Muscle of leg (tissue), 16 donors: ENCODE measurements at places on chromosomes 12 and 14.

- no peak for DNase-seq
Observed at GRCh38 chr14:92595267-92595666, 81.7 kb downstream of the RIN3 start.

- peak; percentile 44 for DNase-seq
Observed at GRCh38 chr14:76834241-76834661, 8.0 kb downstream of the LRRC74A start.

DNA sequence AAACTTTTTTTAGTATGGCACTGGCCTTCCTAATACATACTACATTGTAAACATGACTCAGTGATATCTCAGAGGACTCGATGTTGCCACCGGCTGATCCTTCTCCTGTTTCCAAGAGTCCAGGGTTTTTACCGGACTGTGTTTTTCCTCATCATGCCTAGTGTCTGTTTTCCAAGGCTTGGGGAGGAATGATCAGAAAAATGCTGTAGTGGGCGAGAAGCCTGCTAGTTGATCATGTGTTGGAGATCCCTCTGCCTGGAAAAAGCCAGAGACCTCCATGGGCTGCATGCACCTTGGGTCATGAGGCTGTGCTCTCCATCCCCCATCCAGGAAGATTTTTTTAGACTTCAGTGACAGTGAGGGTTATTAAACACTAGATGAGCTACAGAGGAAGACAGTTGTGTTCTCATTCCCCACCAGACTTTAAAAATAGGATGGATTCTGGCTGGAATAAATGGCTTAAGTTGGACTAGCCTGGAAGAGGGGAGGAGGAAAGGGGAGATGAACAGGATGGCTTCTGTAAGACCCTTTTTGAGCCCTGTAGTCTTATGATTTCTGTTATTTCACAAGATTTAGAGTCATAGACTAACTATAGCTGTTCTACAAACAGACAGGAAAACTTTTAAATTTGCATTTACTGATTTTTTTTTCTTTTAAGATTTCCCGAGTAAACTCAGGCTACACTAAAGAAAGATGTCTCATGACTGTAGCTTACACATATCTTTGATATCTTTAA lies 145.7 kb downstream of the SAMD4A start:
- DNase-seq: peak; percentile 84

DNA sequence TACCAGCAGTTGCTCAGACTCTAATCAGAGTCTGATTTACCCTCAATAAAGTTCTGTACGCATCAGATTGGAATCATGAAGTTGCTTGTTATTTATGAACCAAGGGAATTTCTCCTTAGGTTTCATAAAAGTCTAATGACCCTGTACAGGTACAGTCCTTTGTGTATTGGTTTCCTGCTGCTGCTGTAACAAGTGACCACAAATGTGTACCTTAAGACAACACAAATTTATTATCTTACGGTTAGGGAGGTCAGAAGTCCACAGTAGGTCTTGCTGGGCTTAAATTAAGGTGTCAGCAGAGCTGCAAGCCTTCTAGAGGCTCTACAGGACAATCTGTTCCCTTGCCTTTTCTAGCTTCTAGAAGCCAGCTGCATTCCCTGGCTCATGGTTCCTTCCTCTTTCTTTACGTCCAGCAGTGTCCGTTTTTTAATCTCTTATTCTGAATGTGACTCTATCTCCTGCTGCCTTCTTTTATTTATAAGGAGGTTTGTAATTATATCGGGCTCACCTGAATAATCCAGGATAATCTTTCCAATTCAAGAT lies 6.7 kb upstream of the DERA start:
- no peak for DNase-seq

DNA sequence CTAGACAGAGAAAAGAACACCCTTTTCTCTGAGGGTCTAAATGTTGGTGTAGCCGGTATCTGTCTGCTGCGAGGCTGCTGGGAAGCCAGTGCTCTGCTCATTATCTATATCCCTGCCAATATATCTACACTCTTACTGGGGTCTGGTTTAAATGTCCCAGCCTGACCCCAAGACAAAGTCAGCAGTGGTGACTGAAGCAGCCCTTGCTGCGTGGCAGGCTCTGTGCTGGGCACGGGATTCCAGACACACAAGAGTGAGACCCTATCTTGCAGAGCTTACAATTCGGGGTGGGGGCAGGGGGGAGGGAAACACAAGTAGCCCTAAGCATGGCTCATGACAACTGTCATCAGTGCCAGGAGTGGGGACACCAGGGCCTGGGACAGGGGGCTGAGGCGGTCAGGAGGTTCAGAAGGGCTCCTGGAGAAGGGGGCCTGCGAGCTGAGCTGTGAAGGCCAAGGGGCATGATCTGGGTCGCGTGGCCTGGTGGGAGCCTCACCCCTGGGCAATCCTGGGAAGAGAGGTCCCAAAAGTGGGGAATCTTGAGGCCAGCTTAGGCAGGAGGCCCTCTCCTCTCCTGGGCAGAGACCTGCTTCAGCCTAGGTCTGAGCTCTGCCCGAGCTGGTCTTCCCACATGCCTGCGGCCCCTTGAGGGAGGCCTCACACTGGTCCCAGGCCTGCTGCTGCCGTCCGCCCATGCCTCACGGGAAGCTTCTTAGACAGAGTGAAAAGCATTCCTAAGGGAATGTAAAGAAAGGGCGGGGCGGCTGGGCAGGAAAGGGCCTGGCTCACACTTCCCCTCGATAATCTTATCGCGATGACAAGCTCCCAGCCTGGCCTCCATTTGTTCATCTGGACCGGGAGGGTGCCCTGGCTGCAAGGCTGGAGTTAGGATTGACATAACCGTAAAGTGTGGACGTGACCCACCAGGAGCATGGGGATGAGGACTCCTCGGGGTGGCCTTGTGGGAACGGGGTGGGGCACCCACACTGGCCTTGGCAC lies 7.3 kb upstream of the RCOR1 start:
- no peak for DNase-seq

GRCh38 chr14:54653712-54654469 lies 87.0 kb downstream of the SAMD4A start:
- peak; percentile 75 for DNase-seq

- DNase-seq: no peak
Observed at GRCh38 chr12:124153392-124153791, 141.5 kb upstream of the RFLNA start.

- DNase-seq: no peak
Observed at GRCh38 chr12:94592080-94592479, 58.3 kb downstream of the TMCC3 start.

GRCh38 chr12:11836282-11837151 lies 187.0 kb downstream of the ETV6 start:
- DNase-seq: peak; percentile 72

DNA sequence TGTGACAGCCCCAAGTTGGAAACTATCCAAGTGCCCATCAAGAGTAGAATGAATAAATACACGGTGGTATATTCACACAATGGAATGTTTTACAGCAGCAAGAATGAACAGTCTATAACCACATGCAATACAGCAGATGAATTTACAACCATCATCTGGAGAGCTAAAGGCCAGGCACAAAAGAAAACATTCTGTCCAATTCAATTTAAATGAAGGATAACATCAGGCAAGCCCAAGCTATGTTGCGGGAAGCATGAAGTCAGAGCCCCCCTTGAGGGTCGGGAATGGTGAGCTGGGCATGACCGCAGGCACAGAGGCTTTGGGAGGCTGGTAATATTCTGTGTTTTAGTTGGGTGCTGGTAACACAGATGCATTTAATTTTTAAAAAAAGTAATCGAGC lies 76.0 kb downstream of the SYNE3 start:
- no peak for DNase-seq
